ENCODE measurements at places on chromosomes 2 and 18. TPM values are rescaled to one million over a fixed set of nuclear protein-coding genes. Genes with fewer than 3 reads are reported as not detected.

The PIEZO2 gene
- 8.9 TPM for total RNA-seq

The OR6B2 gene
- total RNA-seq, result not detected

The INPP5D gene
- not detected for total RNA-seq

The CDCA7 gene
- total RNA-seq, result 31.9 TPM

The GREB1 gene
- 6.6 TPM for total RNA-seq

The PRSS56 gene
- not detected for total RNA-seq

The CDH7 gene
- 5.7 TPM for total RNA-seq

The ACVR1C gene
- 0.50 TPM for total RNA-seq

The OTX1 gene
- total RNA-seq, result 0.64 TPM

The BBS5 gene
- total RNA-seq, result 2.3 TPM

The STK39 gene
- total RNA-seq, result 9.2 TPM

Data from H4 (cell line).